ENCODE measurements at places on chromosomes 12 and 14. TPM values are rescaled to one million over a fixed set of nuclear protein-coding genes. Genes with fewer than 3 reads are reported as not detected.

DNA sequence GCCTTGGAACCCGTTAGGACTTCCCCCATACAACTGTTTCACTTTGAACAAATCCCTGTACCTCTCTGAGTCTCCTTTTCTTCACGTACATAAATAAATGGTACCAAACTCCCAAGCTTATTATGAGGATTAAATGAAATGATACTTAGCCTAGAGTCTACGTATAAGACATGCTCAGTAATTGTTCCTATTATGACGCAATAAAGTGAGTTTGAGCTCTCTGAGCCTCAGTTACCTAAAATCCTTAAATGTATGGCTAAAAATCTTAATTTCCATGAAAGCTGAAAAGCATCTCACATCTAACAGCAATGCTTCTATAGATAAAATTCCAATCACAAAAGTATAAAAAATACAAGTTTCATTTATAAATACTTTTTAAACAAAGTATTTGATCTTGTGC lies 117.9 kb upstream of the TMEM233 start:
- DNase-seq: no peak

DNA sequence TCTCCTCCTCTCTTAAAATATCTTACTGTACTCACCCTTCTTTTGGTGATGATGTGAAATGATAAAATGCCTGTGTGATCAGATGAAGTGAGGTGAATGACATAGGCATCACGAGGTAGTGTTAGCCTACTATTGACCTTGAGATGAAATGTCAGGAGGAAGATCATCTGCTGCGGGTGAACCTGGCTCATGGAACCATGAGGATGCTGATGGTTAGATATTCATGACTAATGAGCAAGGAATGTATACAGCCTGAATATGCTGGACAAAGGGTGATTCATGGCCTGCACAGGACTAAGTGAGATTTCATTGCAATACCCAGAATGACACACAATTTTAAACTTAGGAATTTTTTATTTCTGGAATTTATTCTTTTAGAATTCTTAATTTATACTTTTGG lies 89.6 kb downstream of the DAAM1 start:
- DNase-seq: no peak

DNA sequence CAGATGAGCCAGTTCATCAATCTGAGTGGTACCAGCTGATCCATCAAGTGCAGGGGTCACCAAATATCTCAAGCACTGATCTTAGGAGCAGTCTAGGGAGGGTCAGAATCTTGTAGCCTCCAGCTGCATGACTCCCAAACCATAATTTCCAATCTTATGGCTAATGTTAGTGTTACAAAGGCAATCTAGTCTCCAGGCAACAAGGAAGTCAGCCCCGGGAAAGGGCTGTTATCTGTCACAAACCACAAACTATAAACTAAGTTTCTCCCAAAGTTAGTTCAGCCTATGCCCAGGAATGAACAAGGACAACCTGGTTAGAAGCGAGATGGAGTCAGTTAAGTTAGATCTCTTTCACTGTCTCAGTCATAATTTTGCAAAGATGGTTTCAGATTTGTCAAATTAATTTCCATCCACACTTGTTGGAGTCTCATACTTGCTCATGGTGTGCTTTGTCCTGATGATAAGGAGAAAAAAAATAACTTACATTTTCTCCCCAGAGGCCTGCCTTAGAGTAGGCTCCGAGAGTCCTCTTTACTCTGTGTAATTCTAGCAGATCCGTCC lies 3.9 kb upstream of the ABHD4 start:
- DNase-seq: no peak

The DTX1 gene
- 24.5 TPM for total RNA-seq

GRCh38 chr12:45232146-45232755 lies 16.4 kb downstream of the ANO6 start:
- DNase-seq: no peak

The SERPINA12 gene
- 0.35 TPM for total RNA-seq

DNA sequence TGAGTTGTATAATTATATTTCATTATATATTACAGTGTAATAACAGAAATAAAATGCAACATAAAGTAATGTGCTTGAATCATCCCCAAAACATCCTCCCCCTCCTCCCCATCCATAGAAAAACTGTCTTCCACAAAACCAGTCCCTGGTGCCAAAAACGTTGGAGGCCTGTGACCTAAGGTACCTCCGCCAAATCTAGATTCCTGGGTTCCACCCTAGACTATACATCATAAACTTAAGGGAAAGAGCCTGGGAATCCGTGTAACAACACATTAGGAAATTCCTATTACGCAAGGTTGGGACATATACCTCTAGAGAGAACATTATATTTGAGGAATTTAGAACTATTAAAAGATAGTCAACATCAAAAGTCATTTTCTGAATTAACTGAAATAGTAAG lies 38.0 kb downstream of the SPPL3 start:
- DNase-seq: no peak

GRCh38 chr12:12872934-12873275 lies 18.5 kb upstream of the GPRC5A start:
- DNase-seq: no peak

DNA sequence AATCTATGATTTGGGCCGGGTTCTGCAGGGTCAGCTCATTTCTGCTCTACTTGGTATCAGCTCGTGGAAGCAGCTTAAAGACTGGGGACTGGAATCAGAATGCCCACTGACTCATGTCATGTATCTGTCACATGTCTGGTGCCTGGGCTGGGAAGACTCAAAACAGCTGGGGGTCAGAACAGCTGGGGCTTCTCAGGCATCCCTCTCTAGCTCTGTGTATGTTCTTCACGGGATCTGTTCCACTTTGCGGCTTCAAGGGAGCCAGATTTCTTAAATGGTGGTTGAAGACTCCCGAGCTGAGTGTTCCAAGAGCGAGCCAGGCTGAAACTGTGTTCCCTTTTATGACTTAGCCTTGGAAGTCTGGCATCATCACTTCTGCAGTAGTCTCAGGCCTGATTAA lies 11.9 kb downstream of the AEBP2 start:
- no peak for DNase-seq

- DNase-seq: no peak
Measured at GRCh38 chr12:65613692-65614091, 210.6 kb upstream of the HMGA2 start.

DNA sequence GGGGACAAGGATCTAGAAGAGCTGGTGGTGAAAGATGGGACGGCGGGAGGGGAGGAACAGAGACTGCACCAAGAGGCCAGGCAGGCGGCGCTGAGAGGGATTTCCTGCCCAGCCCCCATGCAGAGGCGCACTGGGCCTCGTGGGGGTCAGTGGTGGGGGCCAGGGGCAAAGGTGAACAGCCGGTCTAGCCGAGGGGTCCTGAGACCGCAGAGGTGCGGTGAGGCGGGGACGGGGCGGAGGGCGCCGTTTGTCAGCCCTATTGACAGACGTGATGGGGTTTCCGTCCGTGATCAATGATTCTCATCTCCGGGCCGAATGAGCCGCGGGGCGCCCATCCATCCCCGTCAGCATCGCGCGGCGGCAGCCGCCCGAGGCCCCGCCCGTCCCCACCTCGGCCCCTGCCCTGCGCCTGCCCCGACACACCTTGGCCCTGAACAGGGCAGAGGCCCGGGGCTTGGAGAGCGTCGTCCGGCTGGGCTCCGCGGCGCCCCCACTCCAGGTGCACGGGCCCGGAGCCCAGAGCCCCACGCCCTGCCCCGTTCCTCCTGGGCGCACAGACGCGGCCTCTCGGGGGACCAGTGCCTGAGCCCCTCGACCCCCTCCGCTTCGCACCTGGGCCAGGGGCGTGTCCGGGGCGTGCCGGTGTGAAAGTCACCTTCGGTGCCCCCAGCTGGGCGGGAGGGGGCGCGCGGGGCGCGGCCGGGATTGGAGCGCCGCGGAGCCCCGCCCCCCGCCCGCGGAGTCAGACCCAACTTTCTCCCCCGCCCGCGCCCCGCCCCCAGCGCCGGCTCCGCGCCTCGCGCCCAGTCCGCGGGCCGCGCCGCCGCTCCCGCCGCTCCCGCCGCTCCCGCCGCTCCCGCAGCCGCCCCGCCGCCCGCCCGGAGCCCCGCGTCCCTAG lies at the start of gene NXPH4:
Gene NXPH4 (plus strand): TSS at position 781 of the 898 bp plus-strand sequence. CDS start 176 bp downstream, outside the sequence.
- no peak for DNase-seq

- no peak for DNase-seq
Measured at GRCh38 chr14:34021096-34021495, 70.2 kb upstream of the EGLN3 start.

The E2F7 gene
- 0.18 TPM for total RNA-seq

DNA sequence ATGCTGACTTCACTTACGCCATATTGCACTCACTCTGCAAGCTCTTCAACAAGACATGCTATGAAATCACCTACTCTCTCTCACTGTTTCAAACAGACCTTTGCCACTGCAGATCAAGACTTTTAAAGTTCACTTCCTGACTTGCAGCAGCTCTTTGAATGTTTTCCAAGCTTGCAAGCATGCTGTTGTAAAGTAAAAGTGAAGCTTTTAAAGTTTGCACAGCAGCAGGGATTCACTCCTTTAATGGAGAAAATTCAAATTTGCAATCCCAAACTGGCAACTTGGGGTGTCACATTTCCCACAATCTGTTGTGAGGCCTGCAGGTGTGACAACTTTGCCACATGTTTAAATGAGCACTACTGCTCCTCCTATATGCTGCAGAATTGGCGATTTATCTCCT lies 270.9 kb downstream of the ALX1 start:
- DNase-seq: no peak

DNA sequence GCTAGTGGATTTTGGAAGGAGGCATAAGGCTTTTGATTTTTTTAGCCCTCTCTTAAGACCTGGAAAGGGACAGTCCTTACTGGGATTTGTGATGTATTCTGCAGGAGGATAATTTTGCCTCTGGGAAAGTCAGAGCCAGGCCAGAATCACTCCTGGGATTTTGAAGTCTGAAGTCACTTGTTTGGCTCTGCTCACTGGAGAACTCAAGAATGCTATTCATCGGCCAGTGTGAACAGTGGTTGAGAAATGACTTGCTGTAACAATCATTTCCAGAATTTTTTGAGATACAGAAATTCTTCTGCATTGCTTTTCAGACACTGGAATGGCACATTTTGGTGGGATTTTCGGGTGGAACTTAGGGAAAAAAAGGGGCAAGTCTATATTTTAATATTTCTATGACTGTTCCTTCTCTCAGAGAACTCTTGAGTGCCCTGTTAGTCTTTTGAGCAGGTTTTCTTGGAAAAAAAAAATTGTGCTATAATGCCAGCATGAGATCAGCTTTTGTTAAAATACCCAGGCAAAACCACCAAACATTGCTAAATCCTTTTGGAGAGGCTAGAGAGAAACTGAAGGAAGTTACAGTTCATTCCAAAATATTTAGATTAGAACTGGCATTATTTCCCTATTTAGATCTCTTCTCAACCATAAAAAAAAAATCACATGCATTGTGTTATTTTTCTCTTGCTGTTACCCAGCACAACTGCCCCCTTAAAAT lies 26.1 kb upstream of the BHLHE41 start:
- DNase-seq: no peak

The OR6C4 gene
- total RNA-seq: not detected

The HOXC12 gene
- total RNA-seq: not detected

The GRIP1 gene
- total RNA-seq: 0.13 TPM

GRCh38 chr14:67319142-67319541 lies 40.5 kb downstream of the ATP6V1D start:
- DNase-seq: no peak

The PTPRR gene
- total RNA-seq: not detected

DNA sequence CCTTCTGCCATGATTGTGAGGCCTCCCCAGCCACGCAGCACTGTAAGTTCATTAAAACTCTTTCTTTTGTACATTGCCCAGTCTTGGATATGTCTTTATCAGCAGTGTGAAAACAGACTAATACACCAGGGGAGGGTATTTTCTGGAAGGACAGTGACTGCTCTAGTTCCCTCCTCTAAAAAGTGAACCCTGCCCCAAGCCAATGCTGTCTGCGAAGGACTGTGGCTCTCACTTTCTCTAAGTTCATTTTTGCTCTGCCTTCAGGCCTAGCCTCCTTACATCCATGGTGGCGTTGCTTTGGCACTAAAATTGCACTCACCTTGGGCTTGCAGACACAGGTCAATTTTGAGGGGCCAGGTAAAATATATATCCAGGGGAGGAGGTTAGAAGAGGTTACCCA lies 323.0 kb downstream of the VRK1 start:
- no peak for DNase-seq

The TOMM20L gene
- total RNA-seq: not detected

The HOXC11 gene
- not detected for total RNA-seq

The TPPP2 gene
- total RNA-seq: 4.6 TPM

DNA sequence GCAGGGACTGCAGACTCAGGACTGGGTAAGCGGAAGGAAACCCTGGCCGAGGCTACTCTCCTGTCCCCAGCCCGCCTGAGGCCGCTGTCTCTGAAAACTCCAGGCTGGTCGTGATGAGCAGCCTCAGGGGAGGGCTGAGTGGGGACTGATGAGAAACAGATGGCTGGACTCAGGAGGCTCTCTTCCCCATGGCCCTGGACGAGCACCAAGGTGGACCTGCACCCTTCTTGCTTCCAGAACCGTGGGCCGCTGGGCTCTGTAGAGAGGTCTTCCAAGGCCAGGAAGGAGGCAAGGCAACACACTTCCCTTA lies 1.1 kb downstream of the TEX22 start:
- no peak for DNase-seq

The CDH24 gene
- 0.43 TPM for total RNA-seq

DNA sequence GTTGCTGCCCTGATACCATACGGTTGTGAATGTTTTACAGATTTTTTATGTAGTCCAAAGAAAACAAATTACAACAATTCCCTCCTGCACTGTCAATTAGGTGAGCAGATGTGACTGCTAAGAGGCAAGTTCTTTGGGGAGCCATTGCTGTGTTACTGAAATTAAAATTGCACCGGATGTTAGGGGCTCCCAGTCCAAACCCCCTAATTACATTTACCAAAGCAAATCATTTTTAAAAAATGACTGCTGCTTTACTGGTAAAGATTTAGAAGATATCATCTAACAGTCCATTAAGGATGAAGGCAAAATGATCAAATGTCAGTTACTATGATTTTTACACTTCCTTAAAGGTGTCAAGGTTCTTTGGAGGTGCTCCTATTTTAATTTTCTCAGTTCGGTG lies 70.1 kb upstream of the CSRP2 start:
- no peak for DNase-seq

The VRTN gene
- total RNA-seq: 0.08 TPM

GRCh38 chr12:124569375-124570148 lies 2.1 kb upstream of the NCOR2 start:
- DNase-seq: no peak

Data from left lobe of liver (tissue), 2 donors.